ENCODE measurements at places on chromosomes 1 and 21. TPM values are rescaled to one million over a fixed set of nuclear protein-coding genes. Genes with fewer than 3 reads are reported as not detected.

Gene ATXN7L2
- total RNA-seq = 13.7 TPM

- H3K4me3 ChIP-seq = no peak overlapping the region
- H3K4me1 ChIP-seq = no peaks in the 10 kb centered on the region
- H3K27ac ChIP-seq = no peak overlapping the region
Observed at GRCh38 chr21:37606549-37606948, 240.0 kb downstream of the DYRK1A start.

DNA sequence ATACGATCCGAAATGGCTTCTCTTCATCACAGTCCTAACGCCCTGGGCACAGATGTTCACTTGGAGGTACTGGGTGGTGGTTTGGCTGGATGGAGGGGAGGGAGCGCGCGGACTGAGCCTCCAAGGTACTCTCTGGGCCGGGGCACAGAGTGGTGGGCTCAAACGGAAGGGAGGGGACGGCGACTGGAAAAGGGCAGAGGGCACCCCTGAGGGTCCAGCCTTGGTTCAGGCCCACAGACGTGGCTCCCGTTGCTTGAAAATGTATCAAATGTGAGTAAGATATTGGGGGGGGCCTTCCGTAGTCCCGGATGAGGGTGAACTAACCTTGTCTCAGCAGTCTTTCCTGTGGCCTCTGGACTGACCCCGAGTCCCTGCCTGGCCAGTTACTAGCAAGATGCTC lies 463 bp downstream of the IL12RB2 start:
- peaks cover 11% of the 10 kb centered on the region for H3K27me3 ChIP-seq
- peaks cover 33% of the 10 kb centered on the region for H3K36me3 ChIP-seq
- peak; percentile 25 for DNase-seq
- H3K27ac ChIP-seq = peak overlapping the region; percentile 88
- H3K4me3 ChIP-seq = peak overlapping the region; percentile 84
- H3K4me1 ChIP-seq = peaks cover 53% of the 10 kb centered on the region

DNA sequence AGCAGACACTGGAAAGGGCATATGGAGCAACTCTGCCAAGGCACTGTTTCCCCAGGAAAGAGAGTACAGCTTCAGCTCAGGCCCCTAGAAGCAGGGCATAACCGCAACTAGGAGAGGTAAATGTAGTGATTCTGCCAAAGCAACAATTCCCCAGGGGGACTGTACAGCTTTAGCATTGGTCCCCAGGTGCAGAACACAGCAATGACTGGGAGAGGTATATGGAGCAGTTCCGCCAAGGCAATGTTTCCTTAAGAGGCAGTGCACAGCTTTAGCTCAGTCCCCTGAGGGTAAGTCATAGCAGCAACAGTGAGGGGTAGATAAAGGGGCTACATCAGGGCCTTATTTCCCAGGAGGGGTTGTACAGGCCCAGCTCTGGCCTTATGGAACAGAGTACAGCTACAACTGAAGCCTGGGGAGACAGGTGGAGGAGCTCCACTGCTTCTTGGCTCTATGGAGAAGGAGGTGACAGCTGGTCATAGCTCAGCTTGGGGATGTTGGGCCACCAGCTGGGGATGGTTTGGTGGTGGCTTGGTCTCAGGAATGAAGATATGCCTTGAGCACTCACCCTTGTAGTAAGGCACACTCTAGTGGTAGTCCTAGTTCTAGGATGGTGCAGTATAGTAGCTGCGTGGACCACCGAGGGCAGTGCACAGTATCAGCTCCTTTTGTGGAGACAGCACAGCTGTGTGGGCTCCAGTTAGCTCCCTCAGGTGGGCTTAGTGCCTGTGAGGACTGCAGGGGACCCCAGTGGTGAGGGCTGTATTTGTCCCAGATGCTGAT lies 582.7 kb downstream of the PTPRC start:
- H3K4me1 ChIP-seq = peaks cover 23% of the 10 kb centered on the region
- H3K4me3 ChIP-seq = no peak overlapping the region
- no peaks in the 10 kb centered on the region for H3K27me3 ChIP-seq
- H3K27ac ChIP-seq = no peak overlapping the region
- no peaks in the 10 kb centered on the region for H3K36me3 ChIP-seq

Gene LY9
- 19.1 TPM for total RNA-seq

- no peaks in the 10 kb centered on the region for H3K4me1 ChIP-seq
- no peak overlapping the region for H3K27ac ChIP-seq
- H3K27me3 ChIP-seq = no peaks in the 10 kb centered on the region
- no peak for DNase-seq
- H3K36me3 ChIP-seq = no peaks in the 10 kb centered on the region
Observed at GRCh38 chr1:208174731-208175507, 69.3 kb downstream of the PLXNA2 start.

DNA sequence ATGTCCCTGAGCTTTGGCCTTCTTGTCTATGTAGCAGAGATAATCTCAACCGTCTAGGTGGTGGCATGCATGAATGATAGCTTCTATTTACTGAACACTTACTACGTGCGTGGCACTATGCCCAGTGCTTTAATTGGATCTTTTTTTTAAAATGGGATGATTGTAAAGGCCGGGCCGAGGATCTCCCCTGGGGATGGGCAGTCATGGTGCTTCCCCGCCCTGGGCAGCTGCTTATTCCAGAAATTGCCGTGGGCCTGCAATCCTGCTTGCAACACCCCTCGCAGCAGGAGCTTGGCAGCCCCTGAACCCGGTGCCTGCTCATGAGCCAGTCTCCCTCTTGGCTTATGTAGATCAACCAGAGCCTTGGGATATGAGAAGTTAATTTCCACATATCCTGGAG lies 360.7 kb downstream of the CAMTA1 start:
- H3K4me1 ChIP-seq = no peaks in the 10 kb centered on the region
- DNase-seq = no peak
- H3K4me3 ChIP-seq = no peak overlapping the region

Gene TCHH
- not detected for total RNA-seq

Gene CLCNKA
- total RNA-seq = not detected

Gene XKR8
- 3.6 TPM for total RNA-seq

DNA sequence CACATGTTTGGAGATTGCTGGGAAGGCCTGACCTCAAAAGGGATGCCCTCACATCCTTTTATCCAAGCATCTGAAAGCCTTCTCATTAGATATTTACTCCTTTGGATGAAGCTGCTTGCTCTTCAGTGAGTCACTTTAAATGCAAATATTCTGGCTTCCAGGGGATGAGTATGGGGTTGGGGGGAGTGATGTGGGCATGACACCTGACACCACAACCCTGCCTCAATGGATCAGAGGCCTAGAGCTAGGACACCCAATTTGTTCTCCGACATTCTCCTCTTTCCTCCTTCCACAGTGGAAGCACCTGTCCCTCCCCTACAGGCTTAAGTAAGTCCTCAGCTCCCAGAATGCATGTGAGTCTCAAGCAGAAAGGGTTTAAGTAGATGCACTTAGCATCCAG lies 238.3 kb downstream of the OMA1 start:
- H3K4me3 ChIP-seq = no peak overlapping the region
- H3K36me3 ChIP-seq = no peaks in the 10 kb centered on the region
- no peaks in the 10 kb centered on the region for H3K4me1 ChIP-seq
- no peak for DNase-seq

DNA sequence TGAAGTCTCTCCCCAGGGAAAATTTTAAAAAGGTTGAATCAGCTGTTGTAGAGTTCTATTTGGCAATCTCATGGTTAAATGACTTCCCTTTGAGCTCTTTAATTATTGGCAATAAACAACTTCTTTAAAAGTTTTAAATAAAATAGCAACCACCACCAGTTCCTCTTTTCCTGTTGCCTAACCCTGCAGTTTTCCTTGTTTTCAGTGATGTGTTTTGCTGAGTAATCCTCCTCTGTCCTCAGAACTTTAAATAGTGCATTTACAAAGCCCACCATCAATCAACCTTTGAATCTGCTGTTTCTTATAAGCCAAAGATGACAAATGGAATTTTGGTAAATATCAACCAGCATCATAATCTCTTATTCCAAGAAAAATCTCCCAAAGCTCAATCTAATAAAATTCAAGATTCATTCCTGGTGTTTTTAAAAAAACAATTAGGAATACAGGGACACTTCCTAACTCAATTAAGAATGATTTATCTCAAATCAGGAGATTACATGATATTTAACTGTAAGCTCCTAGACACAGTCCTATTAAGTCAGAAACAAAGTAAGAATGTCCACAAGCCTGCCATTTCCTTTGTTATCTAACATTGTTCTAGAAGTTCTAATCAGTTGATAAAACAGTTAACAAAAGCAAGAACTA lies 14.8 kb downstream of the AVPR1B start:
- no peaks in the 10 kb centered on the region for H3K4me1 ChIP-seq
- no peak overlapping the region for H3K27ac ChIP-seq
- no peak overlapping the region for H3K4me3 ChIP-seq
- DNase-seq = no peak
- peaks cover 8% of the 10 kb centered on the region for H3K27me3 ChIP-seq
- H3K36me3 ChIP-seq = no peaks in the 10 kb centered on the region

DNA sequence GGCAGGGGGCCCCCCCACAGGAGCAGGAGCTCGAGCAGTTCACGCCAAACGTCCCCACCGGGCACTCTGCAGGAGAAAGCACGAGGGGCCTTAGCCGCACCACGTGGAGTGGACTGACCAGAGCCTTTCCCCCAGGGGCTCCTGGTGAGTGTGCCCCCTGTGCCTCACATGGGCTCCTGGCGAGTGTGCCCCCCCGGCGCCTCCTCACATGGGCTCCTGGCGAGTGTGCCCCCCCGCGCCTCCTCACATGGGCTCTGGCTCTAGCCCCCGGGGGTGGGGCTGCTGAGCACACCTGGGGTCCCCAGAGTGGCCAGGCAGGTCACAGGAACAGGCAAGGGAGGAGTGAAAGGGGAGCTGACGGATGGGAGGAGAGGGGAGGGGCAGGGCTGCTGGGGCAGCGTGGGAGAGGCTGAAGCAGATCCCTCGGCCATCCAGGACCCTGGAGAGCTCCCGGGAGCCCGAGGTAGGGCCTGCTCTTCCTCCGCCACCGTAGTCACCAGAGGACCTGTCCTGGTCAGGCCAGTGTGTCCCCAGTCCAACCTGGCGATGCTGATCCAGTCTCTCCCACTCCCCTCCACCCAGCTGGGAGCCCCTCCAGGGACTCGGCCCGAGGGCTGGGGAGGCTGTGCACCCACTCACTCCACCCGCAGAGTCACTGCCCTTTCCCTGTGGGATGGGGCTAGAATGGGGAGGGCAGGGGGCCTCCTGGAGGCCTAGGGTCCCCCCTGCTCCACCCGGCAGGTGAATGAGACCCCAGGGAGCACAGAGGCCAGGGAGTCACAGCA lies 47.6 kb downstream of the ARHGEF16 start:
- no peak overlapping the region for H3K4me3 ChIP-seq
- H3K27ac ChIP-seq = no peak overlapping the region
- peak; percentile 27 for DNase-seq
- no peaks in the 10 kb centered on the region for H3K4me1 ChIP-seq
- H3K27me3 ChIP-seq = no peaks in the 10 kb centered on the region

- no peaks in the 10 kb centered on the region for H3K36me3 ChIP-seq
- H3K4me1 ChIP-seq = peaks cover 12% of the 10 kb centered on the region
- peak; percentile 81 for DNase-seq
- peak overlapping the region; percentile 31 for H3K4me3 ChIP-seq
- no peak overlapping the region for H3K27ac ChIP-seq
Observed at GRCh38 chr1:16013220-16013907, 4.5 kb downstream of the HSPB7 start.

- no peak overlapping the region for H3K4me3 ChIP-seq
- H3K36me3 ChIP-seq = no peaks in the 10 kb centered on the region
- no peak for DNase-seq
- H3K27ac ChIP-seq = no peak overlapping the region
- no peaks in the 10 kb centered on the region for H3K4me1 ChIP-seq
Observed at GRCh38 chr1:29520571-29521437, 284.5 kb downstream of the PTPRU start.

GRCh38 chr1:213003256-213003655 lies 12.4 kb downstream of the ANGEL2 start:
- no peaks in the 10 kb centered on the region for H3K27me3 ChIP-seq
- H3K4me3 ChIP-seq = no peak overlapping the region
- no peak for DNase-seq
- H3K36me3 ChIP-seq = peaks cover 38% of the 10 kb centered on the region
- H3K4me1 ChIP-seq = peaks cover 12% of the 10 kb centered on the region
- peak overlapping the region; percentile 53 for H3K27ac ChIP-seq

Gene ALG14
- total RNA-seq = 2.9 TPM

GRCh38 chr1:201331166-201331565 lies 46.3 kb downstream of the TNNT2 start:
- no peaks in the 10 kb centered on the region for H3K4me1 ChIP-seq
- DNase-seq = no peak
- H3K27ac ChIP-seq = no peak overlapping the region
- no peaks in the 10 kb centered on the region for H3K27me3 ChIP-seq

Gene AIRE
- total RNA-seq = not detected

GRCh38 chr1:86750076-86750475 lies 45.7 kb downstream of the SH3GLB1 start:
- no peaks in the 10 kb centered on the region for H3K27me3 ChIP-seq
- peaks cover 6% of the 10 kb centered on the region for H3K36me3 ChIP-seq
- DNase-seq = no peak
- peaks cover 9% of the 10 kb centered on the region for H3K4me1 ChIP-seq
- no peak overlapping the region for H3K27ac ChIP-seq

Gene CACHD1
- 2.5 TPM for total RNA-seq

DNA sequence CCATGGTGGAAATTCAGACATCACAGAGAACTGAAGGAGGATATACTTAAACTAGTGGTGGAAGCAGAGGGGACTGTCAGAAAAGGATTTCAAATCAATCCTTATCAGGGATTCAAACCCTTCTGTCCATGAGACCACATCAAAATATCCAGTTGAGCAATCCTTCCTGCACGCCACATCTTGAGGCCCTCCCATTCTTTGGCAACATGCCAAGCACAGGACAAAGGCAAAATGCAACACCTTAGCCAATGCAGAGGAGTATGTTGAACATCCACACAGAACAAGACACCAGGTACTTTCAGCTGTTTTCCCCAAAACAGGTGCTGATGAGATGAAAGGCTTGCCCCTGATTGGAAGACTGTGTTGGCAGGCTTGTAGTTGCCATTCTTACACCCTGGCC lies 81.8 kb upstream of the PLXNA2 start:
- DNase-seq = no peak
- no peak overlapping the region for H3K4me3 ChIP-seq
- H3K4me1 ChIP-seq = no peaks in the 10 kb centered on the region
- H3K36me3 ChIP-seq = no peaks in the 10 kb centered on the region

Gene RHBDL2
- not detected for total RNA-seq

GRCh38 chr1:22626237-22627157 lies 9.9 kb upstream of the C1QA start:
- no peak overlapping the region for H3K27ac ChIP-seq
- H3K4me1 ChIP-seq = no peaks in the 10 kb centered on the region
- peaks cover 31% of the 10 kb centered on the region for H3K27me3 ChIP-seq
- H3K4me3 ChIP-seq = no peak overlapping the region

DNA sequence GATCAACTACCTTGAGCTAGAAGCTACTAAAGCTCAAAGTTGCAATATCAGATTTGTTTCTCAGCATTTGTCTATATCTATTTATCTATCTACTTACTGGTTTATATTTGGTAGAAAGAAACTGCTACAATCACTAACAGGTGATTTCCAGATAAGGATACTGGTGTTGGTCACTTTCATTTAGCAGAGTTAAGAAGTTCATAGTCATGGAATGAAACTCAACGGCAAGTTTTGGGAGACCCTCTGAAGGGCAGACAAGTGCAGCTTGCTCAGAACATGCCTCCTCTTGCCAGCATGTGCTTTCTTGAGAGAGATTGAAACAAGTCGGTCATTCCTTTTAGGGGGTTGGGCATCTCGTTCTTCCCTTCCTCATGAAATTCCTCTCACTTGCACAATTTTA lies 296.5 kb downstream of the GRIK1 start:
- no peak overlapping the region for H3K4me3 ChIP-seq
- H3K27ac ChIP-seq = no peak overlapping the region
- no peak for DNase-seq
- H3K27me3 ChIP-seq = no peaks in the 10 kb centered on the region

GRCh38 chr1:232476538-232476950 lies 153.4 kb downstream of the SIPA1L2 start:
- H3K4me1 ChIP-seq = no peaks in the 10 kb centered on the region
- H3K27me3 ChIP-seq = no peaks in the 10 kb centered on the region
- H3K4me3 ChIP-seq = no peak overlapping the region
- H3K27ac ChIP-seq = no peak overlapping the region
- H3K36me3 ChIP-seq = no peaks in the 10 kb centered on the region
- DNase-seq = no peak

Data from activated CD8-positive, alpha-beta T cell treated with anti-CD3 and anti-CD28 coated beads for 36 hours (primary cell).